Dorsolateral prefrontal cortex (tissue), 122 donors: ENCODE measurements at places on chromosomes 11 and 22.

DNA sequence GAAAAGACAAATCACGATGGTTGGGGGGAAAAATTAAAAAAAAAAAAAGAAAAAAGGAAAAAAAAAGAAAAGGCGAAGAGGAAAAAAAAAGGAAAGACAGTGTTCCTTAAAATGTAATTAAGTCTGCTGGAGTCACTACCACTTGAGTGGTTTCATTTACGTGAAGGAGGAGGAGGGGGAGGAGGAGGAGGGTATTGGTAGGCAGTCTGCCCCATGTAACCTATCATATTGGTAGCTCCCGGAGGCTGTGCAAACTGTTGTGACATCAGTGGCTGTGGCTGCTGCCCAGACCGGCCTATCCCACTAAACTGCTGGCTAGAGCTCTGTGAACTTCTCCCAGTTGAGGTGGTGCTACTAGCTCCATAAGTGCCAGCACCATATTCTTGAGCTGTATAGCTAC, 17.9 kb downstream of the KDELR3 start:
- no peak for DNase-seq

DNA sequence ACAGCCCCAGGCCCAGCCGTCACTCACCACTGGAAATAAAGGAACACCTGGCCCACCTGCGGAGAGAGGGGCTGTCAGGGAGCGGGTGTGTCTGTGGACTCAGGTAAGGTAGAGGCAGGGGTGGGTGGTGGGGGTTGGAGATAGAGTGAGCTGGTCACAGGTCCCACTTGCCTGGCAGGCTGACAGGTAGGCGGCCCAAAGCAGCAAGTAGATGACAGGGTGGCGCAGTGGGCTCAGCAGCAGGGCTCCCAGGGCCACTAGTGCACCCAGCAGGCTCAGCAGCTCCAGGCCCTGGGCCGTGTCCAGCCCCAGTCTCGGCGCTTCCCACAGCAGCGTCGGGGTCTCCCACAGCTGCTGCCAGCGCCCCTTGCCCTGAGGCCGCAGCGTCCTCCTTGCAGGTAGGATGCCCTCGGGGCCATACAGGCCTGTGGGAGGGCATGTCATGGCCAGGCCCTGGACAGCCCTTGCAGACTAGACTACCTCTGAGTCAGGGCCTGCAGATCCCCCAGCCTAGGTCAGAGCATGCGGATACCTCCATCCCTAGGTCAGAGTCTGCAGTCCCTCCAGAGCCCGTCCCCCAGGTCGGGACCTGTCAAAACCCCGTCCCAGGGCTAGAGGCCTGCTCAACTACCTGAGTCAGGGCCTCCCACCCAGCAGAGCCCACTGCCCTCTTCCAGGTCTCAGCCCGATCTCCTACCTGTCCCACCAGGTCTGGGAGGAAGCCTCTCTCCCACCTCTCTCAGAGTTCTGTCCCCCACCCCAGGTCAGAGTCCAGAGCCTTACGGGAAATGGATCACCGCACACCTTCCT, 686 bp downstream of the LMF2 start:
- no peak for DNase-seq

GRCh38 chr22:22896601-22897000, 9.0 kb downstream of the IGLL5 start:
- no peak for DNase-seq

DNA sequence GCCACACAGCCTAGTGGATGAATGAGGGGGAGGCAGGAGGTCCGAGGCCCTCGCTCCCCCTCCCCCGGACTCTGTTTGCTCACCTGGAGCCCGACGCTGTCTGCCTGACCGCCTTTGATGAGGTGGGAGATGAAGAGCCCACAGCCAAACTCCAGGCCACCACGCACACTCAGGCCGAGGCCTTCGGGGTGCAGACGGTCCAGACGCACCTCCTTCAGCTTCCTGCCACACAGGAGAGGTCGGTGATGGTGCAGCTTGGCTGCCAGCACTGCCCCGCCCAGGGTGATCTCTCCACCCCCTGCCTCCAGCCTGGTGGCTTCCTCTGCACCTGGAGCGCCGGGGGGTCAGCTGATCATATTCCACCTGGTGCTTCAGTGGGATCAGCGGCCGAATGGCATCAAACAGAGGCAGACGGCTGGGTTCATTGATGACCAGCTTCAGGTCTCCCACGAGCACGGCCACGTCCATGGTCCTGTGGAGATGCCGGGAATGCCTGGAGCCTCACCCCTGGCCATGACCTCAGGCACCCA, 13.1 kb downstream of the USH1C start:
- no peak for DNase-seq

DNA sequence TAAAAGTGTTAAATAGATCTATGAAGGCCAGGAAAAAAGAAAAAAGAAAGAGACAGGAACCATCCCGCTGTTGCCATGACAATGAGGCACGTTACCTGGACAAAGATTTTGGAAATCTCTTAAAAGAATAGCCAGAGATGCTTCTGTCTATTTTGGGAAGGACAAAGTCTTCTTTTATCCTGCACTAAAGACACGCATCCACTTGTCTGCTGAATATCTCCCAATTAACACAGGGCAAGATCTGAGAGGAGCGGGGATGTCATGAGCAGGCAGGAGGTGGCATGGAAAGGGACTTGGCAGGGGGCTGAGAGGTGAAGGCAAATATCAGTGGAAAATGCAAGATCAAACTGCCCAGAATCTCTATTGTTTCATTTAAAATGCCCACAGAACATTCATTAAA, 153.8 kb upstream of the BLID start:
- no peak for DNase-seq

DNA sequence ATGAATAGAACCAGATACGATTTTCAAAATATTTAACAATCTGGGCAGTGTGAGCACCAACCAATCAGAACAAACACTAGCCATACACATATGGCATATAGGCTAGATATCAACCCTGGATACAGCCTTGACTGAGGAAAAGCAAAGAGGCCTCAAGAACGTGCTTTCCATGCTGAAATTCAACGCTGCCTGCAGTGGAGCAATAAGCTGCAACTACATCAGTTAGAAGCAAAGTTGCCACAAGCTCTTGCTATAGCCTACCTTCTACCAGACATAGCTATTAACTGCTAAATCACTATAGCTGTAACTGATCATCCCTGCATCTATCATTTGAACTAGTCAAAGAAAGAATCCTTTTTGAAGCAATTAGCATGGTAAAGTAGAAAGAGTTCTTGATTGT, 42.5 kb downstream of the DENND5A start:
- DNase-seq, result no peak
